Activated CD4-positive, CD25-positive, alpha-beta regulatory T cell (primary cell): ENCODE measurements at places on chromosomes 5 and 9.
A peak's percentile ranks its signal among the peaks of the same experiment; 100 is the strongest.

DNA sequence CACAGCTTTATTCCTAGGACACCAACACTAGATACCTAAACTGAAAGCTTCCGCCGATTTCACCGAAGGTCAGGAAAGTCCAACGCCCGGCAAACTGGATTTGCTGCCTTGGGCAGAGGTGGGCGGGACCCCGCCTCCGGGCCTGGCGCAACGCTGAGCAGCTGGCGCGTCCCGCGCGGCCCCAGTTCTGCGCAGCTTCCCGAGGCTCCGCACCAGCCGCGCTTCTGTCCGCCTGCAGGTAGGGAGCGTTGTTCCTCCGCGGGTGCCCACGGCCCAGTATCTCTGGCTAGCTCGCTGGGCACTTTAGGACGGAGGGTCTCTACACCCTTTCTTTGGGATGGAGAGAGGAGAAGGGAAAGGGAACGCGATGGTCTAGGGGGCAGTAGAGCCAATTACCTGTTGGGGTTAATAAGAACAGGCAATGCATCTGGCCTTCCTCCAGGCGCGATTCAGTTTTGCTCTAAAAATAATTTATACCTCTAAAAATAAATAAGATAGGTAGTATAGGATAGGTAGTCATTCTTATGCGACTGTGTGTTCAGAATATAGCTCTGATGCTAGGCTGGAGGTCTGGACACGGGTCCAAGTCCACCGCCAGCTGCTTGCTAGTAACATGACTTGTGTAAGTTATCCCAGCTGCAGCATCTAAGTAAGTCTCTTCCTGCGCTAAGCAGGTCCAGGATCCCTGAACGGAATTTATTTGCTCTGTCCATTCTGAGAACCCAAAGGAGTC lies at the start of gene CD274:
CD274 (plus strand) TSS at position 184 of the 733 bp plus-strand sequence. CDS start 5,572 bp downstream, outside the sequence.
- peak; percentile 45 for DNase-seq

- no peak for DNase-seq
These were observed 113.4 kb upstream of the CCNH start for GRCh38 chr5:87526131-87526530.

GRCh38 chr5:131212471-131213021 lies 41.8 kb downstream of the LYRM7 start:
- DNase-seq = no peak

DNA sequence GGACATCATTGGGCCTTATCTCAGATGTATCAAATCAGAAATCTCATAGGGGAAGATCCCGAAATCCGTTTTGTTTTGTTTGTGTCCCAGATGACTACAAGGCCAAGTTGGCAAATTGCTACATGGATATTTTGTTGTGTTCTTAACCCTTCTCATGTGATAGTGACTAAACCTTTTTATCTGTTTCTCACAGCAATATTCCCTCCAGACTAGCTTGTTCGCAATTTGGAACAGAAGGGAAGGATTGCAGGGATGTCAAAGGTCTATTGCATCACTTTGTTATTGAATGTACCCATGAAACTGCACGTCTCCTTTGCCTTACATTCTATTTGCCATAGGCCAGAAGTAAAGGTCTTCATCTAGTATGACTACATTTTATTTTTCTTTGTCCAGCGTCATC lies 453.9 kb downstream of the NFIB start:
- DNase-seq = no peak
